GM19239 (cell line): ENCODE measurements at places on chromosomes 3 and 15.

DNA sequence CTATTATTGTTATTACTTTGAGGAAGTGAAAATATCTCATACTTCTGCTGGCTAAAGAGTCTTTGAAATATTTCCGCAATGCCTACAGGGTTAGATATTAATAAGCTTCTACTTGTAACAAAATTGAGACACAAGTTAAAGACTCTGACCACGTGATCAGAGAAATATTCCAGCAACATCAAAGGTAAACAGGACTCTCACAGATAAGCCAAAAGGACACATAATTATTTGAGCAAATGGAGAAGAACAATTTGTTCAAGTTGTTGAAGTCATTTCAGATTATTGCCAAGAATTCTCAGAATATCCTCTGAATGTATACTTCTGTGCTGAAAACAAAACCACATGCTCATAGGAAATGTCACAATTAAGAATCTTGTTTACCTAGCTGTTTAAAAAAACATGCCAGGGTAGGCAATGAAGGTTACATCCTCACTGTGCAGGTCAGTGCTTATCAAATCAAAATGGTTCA is 225.8 kb upstream of the ALCAM start:
- DNase-seq, result no peak

GRCh38 chr15:42401544-42402454 is 42.5 kb downstream of the CAPN3 start:
- DNase-seq, result no peak

- no peak for DNase-seq
Observed at GRCh38 chr3:99945328-99945995, 127.8 kb downstream of the CMSS1 start.

DNA sequence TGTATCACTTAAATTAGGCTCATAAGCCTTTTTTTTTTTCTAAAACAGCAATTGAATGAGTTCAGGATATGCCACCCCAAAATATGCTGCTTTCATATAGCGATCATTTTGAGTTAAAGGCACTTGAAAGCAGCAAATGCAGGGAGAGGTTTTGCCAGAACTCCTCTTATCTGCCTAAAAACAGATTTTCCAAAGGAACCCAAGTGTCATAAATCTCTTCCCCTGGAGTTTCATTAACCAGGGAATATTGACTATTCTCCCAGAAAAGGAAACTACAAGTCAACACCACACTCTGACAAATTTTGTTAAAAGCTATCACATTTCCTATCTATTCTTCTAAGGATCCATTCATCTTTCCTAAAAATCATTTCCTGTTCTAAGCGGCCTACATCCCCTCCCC is 11.3 kb downstream of the DNAAF4 start:
- DNase-seq, result no peak

GRCh38 chr3:3127432-3128010 is 781 bp downstream of the TRNT1 start:
- no peak for DNase-seq

DNA sequence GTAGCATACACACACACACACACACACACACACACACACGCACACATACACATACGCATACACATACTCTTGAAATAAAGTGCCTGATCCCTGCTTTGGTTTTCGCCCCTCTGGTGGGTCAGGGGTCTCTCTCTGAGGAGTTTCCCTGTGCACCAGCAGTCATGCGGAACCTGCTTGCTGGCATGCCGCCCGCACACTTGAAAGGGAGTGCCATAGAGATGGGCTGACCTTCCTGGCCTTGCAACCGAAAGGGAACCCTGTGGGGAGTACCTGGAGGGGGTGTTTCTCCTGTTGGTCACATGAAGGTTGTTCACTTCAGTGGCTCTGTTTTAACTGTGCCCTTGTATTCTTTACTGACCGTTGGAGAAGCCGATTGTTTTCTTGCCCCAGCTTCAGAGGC is 752.3 kb downstream of the NR2F2 start:
- no peak for DNase-seq

GRCh38 chr15:96388673-96389072 is 58.2 kb downstream of the NR2F2 start:
- no peak for DNase-seq

- no peak for DNase-seq
Observed at GRCh38 chr3:122926322-122926721, 101.2 kb downstream of the SEMA5B start.

GRCh38 chr15:101062471-101063171 is 143.5 kb downstream of the LRRK1 start:
- no peak for DNase-seq

- DNase-seq, result no peak
Observed at GRCh38 chr3:118641608-118642007, 393.0 kb downstream of the IGSF11 start.

DNA sequence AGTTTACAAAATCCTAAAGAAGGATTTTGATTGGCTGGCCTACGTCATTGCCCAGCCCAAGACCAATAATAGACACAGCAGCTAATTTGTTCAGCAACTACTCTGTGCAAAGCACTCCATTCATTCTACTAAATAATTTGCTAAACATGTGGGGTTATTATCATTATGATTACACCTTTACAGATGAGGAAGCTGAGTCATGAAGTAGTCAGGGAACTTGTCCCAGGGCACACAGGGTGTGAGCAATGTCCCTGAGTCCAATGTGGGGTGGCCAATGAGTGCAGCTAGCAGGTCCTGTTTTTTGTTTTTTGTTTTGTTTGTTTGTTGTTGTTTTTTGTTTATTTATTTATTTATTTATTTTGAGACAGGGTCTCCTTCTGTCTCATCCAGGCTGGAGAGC is 183.6 kb downstream of the ABHD5 start:
- no peak for DNase-seq

DNA sequence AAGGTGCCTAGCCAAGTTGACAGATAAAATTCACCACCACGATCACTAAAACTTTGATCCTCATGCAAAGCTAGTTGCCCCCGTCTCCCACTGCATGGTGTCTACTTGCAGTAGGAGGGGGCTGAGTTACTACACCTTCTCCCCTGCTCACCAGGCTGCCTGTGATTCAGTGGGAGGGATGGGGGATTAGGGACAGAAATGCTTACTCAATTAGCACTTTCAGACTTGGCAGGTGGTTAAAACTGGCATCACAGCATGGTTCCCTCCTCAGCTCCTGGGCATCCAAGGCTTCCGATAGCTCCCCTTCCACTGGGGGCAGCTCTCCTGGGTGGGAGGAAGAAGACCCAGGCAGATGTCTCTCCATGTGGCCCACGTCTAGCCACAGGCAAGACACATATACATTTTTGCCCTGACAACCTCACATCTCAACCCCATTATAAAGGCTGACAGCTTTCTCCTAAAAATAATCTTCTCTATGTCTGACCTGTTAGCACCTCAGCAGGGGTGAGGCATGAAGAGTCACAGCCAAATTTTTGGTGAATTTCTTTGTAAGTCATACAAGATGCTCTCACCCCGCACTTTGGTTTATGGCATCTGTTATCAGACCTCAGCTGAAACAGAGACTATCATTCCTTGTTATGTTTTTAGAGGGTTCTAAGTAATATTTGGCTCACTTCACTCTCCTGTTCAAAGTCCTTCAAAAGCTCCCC is 369.0 kb downstream of the SV2B start:
- DNase-seq, result no peak

DNA sequence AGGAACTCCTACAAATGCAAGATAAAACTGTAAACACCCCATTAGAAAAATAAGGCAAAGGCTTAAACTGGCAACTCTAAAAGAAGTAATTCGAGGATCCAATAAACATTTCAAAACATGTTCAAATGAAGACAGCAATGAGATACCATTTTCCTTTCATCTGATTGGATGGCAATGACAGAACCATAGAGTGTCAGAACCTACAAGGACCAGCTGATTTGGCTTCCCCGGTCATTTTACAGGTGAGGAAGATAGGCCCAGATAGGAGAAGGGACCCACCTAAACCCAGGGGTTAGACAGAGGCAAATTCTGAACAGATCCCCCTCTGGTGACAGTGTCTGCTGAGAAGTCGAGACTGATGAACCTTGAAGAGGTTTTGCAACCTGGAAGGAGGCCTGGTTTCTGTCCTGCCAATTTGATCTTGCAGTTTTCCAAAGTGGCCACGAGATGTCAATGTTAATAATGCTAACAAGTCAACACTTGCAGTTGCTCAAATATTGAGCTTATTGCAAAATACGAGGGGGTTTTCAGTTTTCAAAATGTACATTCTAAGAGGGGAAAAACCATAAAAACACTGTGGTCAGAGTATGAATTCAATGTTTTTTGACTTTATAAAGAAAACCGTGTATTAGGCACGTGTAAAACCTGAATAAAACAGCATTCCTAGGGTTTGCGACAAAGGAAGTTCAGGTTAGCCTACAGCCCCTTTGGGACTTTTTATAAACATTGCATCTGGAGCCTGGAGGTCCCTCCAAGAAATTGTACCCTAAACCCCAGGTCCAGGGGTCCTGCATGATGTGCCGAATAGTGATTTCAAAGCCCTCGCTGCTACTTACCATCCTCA is 21.5 kb downstream of the CFAP161 start:
- no peak for DNase-seq

GRCh38 chr3:17820275-17820674 is 77.8 kb upstream of the TBC1D5 start:
- DNase-seq, result no peak

- no peak for DNase-seq
Observed at GRCh38 chr3:12230406-12230805, 58.5 kb upstream of the PPARG start.

DNA sequence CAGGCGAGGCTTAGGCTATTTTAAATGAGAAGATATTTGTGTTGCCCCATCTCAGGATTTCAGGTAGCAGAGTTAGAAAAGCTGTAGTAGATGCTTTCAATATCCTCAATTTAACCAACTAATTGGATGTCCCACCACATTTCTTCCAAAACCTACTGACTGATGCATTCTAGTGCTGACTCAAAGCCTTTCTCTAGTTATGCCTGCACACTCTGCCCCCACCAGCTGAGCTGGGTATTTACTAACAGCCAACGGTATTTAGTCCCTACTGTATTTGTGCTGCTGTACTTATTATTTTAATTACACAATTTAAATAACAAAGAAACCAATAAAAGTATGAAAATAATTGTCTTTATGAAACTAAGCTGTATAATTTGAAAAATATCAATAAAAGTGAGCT is 139.5 kb downstream of the OSBPL10 start:
- no peak for DNase-seq

- DNase-seq, result no peak
Observed at GRCh38 chr3:47430606-47431005, 45.1 kb downstream of the SCAP start.

DNA sequence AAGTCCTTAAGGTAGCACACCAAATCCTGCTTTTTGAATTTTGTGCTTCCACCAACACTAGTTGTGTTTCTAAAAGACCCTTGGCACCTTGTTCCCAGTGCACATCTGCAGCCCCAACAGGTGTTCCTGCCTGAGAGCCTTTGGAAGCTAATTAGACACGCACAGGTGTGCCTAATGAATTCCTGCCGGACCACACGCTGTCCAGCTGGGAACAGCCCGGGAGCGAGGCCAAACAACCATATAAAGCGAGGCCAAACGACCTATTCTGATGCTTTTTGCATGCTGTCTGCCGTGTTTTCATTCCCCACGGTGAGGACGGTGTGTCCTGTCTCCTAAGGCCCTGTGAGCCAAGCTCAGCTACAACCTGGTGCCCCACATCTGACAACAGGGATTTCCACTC is 99.5 kb downstream of the ATG7 start:
- DNase-seq, result no peak

GRCh38 chr3:184565421-184566211 is 4.0 kb downstream of the EPHB3 start:
- DNase-seq, result no peak

DNA sequence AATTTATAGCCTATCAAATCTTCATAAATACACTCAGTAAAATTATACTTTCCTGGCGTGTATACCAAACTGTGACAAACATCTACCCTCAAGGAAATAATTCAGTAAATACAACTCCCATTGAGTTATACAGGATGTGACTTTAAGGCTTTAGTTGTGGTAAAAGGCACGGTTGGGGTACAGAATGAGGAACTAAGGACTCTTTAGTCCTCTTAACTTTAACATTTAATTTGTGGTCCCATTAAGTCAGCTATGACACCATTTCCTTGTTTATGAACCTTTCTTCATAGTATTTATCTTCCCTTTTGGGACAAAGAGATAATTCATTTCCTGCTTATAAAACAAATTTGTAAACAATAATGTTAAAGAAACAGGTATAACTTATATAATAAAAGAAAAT is 30.2 kb downstream of the IFT80 start:
- no peak for DNase-seq

- DNase-seq, result no peak
Observed at GRCh38 chr15:47732248-47732647, 14.9 kb downstream of the SEMA6D start.

DNA sequence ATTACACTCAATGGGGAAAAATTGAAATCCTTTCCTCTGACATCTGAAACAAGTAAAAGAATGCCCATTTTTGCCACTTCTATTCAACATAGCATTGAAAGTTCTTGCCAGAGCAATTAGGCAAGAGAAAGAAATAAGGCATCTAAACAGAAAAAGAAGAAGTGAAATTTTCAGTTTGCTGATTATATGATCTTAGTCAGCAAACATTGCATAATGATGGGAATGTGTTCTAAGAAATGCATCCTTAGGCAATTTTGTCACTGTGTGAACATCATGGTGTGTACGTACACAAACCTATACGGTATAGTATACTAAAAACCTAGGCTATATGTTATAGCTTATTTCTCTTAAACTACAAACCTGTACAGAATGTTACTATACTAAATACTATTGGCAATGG is 278.0 kb downstream of the CGGBP1 start:
- no peak for DNase-seq

GRCh38 chr3:156910022-156910421 is 83.9 kb downstream of the LEKR1 start:
- DNase-seq, result no peak

- DNase-seq, result no peak
Observed at GRCh38 chr3:24191801-24192403, 246.8 kb downstream of the NR1D2 start.

DNA sequence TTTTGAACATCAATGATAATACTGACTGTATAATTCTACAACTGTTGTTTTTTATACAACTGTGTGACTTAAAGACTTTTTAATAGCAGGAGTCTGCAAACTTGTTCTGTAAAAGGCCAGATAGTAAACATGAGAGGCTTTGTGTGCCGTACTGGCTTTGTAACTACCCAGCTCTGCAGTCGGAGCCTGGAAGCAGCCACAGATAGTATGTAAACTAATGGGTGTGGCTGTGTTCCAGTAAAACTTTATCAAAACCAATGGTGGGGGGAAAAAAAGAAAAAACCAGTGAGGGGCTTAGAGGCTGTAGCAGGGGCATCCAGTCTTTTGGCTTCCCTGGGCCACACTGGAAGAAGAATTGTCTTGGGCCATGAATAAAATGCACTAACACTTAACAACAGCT is 11.9 kb downstream of the ASB7 start:
- no peak for DNase-seq

GRCh38 chr3:128260275-128260674 is 107.0 kb downstream of the EEFSEC start:
- DNase-seq, result no peak

- DNase-seq, result no peak
Observed at GRCh38 chr15:92097474-92098178, 244.1 kb downstream of the SLCO3A1 start.

DNA sequence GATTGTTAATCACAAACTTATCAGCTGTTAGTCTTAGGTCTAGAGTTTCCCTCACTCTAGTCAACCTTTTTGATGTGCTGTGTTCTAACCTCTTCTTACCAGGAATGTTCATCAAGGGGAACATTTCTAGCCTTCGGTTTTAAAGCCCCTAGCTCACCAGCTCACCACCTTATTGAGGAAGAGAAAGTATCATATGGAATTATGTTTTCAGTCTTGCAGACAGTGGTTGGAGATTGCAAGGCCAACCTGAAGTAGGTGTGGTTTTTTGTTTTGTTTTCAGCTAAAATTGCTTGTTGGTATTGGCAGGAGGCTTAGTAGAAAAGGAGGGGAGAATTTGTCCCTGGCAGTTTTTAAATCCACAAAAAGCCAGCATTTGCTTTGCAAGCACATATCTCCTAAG is 48.4 kb upstream of the CCDC80 start:
- DNase-seq, result no peak
